ENCODE measurements at places on chromosomes 3 and 15.

DNA sequence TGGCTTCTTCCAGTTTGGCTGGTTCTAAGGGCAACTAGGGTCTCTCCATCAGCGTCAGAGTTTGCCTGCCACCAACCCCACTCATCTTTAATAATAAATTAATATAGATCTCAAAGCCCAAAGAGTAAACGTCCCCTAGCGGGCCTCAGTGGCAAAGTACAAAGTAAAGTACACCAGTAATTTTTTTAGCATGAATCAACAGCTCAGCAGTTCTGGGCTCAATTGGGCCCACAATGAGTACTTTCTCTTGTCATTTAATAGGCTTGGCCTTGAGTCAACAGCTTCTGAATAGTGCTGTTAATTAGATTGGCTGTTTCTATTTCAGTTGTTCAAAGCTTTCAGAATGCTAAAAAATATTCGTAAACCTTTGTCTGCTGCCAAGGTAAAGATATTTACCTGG, 89.0 kb upstream of the PFN2 start:
- DNase-seq: no peak

DNA sequence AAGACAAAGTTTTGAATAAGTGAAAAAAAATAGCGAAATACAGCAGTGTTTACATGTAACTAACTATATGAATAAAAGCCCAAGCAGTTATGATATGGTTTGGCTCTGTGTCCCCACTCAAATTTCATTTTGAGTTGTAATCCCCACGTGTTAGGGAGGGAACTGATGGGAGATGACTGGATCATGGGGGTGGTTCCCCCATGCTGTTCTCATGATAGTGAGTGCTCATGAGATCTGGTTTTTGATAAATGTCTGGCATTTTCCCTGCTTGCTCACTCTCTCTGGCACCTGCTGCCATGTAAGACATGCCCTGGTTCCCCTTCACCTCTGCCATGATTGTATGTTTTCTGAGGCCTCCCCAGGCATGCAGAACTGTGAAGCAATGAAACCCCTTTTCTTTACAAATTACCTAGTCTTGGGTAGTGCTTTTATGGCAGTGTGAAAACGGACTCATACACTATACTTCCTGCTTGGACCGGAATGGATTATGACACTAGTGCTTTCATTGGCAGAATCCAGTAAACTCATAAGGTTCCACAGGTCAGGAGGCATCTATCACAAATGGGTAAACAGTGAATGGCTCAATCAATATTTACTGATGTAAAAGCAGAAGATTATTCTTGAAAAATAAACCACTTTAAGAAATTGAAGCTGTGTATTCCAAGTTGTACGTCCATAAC, 192.1 kb downstream of the CBLB start:
- DNase-seq: no peak

DNA sequence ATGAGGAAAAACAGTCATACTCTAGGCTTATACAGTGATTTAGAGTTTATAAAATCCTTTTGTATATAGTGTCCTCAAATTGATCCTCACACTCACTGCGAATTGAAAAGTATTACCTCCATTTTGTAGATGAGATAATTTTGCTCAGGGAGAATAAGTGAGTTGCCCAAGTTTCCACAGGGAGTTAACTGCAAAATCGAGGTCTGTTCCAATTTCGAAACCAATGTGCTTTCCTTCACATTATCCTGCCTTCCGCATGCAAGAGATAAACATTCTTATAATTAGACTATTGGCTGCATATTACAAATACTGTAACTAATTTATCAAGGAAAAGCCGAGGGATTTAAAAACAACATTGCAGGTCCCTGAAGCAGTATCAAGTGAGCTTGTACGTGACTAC, 667.0 kb downstream of the SQOR start:
- no peak for DNase-seq

- DNase-seq: peak; percentile 91
These were observed 314.7 kb downstream of the LPP start for GRCh38 chr3:188468662-188469061.

- no peak for DNase-seq
These were observed 534.0 kb upstream of the NAALADL2 start for GRCh38 chr3:174325171-174325570.

DNA sequence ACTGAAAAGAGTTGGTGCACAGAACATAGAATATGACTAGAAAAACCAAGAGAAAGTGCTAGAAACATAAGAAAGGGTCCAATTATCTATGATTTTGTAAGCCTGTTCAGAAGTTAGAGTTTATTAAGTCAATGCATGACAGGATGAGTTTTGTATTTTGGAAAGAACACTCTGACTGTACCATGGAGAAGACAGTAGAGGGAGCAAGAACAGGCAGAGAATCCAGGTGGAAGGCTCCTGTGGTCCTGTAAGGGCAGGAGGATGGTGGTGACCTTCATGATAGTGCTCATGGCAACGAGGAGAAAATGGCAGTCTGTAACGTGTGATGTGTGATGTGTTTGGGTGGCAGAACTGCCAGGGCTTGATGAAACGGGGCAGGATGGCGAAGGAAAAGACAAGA, 249.1 kb downstream of the CTNNB1 start:
- DNase-seq: no peak
